ENCODE measurements at places on chromosomes 2 and 18.
A peak's percentile ranks its signal among the peaks of the same experiment; 100 is the strongest.

- no peak for DNase-seq
Measured at GRCh38 chr2:237700512-237701032, 73.2 kb downstream of the LRRFIP1 start.

DNA sequence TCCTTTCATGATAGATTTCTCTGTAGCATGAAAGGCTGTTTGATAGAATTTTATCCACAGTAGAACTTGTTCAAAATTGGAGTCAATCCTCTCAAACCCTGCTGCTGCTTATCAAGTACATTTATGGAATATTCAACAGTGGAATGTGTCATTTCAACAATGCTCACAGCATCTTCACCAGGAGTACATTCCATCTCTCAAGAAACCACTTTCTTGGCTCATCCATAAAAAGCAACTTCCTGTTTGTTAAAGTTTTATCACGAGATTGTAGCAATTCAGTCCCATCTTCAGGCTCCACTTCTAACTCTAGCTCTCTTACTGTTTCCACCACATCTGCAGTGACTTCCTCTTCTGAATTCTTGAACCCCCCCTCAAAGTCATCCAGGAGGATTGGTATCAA, 29.4 kb downstream of the PDCL3 start:
- no peak for DNase-seq

DNA sequence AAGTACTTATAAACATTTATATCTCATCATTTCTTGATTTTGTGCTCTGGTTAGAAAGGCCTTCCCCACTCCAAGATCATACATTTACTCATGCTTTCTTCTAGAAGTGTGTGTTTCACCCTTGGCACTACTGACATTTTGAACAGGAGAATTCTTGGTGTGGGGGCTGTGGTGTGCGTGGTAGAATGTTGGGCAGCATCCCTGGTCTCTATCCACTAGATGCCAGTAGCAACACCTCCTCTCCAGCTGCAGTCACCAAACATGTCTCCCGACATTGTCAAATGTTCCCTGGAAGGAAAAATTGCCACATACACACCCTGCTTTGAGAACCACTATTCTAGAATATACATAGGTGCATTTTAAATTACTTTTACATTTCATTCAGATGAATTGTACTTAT, 8.7 kb upstream of the TGIF1 start:
- DNase-seq = no peak

GRCh38 chr2:109609352-109610024, 4.3 kb downstream of the SEPTIN10 start:
- no peak for DNase-seq

DNA sequence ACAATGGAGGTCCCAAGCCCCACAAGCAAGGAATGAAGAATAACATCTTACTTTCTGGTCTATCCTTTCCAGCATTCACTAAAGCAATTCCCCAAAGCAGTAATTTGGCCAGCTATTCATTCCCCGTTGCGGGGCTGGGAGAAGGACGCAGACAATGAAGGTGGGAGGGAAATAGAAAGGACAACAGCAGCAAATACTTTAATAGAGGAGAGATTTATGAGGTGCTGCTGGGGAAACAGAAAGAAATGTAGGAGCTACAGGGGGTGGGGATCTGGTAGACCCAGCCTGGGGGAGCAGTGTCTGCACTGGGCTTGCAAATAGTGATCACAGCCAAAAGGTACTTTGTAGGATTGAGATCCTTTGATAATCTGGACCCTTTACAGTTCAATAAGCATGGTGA, 13.9 kb upstream of the ATL2 start:
- DNase-seq = no peak

DNA sequence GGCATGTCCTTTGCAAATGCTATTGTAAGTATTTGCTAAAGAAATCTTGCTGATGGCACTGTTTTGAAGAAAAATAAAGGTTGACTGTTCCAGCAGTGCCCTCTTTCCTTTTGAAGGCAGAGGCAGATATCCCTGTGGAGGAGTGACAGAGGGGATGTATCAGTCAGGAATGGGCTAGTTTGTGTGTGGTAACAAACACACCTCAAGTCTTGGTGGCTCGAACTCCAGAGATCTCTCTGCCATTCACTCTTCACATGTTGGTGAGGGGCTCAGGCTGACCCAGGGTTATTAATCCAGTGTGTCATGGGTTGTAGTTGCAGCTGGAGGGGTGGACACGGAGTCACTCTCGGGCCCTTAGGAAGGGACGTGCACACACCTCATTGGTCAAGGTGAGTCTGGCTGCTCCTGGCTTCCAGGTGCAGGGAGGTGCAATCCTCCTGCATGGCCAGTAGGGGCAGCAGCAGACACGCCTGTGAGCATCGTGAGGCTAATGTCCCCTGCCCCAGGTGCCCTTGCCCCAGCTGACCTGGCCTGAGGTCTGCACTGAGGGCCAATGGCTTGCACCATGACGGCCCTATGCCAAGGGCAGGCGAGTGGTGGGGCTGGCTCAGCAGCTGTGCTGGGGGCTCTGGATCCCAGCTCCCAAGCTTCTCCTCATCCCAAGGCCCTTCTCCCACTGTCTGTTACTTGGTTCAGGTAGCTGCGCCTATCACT, 146.5 kb downstream of the ASB1 start:
- no peak for DNase-seq

- DNase-seq = peak; percentile 54
Measured at GRCh38 chr2:64942693-64943092, 46.5 kb upstream of the SLC1A4 start.

DNA sequence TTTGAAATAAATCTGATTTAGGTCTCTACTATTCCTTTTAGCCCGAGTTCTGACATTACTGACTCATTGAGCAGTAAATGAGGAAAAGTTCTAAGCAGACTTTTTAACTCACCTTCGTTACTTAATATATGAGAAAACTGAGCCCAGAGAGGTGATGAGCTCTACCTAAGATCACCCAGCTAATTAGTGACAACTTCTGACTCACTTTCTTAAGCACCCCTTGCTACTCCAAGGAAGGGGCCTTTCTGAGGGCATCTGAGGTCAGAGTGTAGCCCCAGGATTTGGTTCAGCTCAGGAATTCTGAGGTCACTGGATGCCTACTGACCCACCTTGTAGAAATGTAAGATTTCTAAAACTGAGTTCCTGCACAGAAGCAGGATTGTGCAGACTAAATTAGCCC, 102.2 kb upstream of the FZD5 start:
- DNase-seq = no peak

DNA sequence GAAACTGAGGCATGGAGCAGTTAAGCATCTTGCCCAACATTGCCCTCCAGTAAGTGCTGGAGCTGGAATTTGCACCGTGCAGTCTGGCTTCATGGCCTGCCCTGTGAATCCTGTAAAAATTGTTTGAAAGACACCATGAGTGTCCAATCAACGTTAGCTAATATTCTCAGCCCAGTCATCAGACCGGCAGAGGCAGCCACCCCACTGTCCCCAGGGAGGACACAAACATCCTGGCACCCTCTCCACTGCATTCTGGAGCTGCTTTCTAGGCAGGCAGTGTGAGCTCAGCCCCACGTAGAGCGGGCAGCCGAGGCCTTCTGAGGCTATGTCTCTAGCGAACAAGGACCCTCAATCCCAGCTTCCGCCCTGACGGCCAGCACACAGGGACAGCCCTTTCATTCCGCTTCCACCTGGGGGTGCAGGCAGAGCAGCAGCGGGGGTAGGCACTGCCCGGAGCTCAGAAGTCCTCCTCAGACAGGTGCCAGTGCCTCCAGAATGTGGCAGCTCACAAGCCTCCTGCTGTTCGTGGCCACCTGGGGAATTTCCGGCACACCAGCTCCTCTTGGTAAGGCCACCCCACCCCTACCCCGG, 1.3 kb downstream of the PROC start:
- no peak for DNase-seq
